Hematopoietic multipotent progenitor cell treated with erythropoietin and hydrocortisone succinate and interleukin-3 and kit ligand, for 4 days (in vitro differentiated cells): ENCODE measurements at places on chromosomes 6 and 20.

GRCh38 chr6:7692453-7692784, 33.5 kb upstream of the BMP6 start:
- no peak for DNase-seq

GRCh38 chr20:40154514-40154913, 534.5 kb downstream of the MAFB start:
- no peak for DNase-seq

DNA sequence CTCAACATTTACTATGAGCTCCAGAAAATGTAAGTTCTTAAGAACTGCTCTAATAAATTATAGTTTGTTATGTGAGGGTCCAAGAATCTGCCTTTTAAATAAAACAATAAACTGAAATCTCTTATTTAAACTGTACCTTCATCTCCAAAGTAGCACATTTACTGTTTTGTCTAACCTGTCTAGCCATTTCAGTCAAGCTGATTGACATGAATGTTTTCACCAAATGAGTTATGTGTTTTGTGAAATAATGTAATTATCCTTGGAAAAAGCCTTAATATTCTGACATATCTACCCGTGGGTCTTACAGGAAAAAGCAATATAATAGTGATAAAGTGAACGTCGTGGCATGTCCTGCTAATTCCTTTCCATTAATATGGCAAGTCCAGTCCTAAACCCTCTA, 57.8 kb downstream of the OPRM1 start:
- no peak for DNase-seq

GRCh38 chr6:43331470-43331869, 22.8 kb upstream of the CRIP3 start:
- DNase-seq = no peak

DNA sequence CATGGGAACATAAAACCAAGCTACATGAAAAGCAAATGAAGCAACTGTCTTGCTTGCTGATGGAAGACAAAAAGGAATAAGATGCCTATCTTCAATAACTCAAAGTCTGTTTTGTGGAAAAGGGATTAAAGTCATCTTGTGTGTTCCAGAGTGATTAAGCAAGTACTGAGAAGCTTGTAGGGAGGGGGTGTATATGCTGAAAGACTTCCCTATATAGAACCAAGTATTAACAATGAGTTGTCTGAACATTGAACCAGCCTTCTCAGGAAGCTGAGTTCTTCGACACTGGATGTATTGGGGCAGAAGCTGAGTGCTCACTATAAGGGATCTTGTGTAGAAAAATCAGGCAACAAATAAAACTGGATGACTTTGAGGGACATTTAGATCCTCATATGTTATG, 451.8 kb downstream of the CD83 start:
- peak; percentile 24 for DNase-seq

GRCh38 chr6:141482796-141483597, 649.7 kb upstream of the GJE1 start:
- peak; percentile 55 for DNase-seq

GRCh38 chr6:31712296-31712695, 2.9 kb upstream of the LY6G6D start:
- peak; percentile 85 for DNase-seq

- peak; percentile 58 for DNase-seq
These were observed 13.2 kb upstream of the PXDC1 start for GRCh38 chr6:3764516-3765335.

DNA sequence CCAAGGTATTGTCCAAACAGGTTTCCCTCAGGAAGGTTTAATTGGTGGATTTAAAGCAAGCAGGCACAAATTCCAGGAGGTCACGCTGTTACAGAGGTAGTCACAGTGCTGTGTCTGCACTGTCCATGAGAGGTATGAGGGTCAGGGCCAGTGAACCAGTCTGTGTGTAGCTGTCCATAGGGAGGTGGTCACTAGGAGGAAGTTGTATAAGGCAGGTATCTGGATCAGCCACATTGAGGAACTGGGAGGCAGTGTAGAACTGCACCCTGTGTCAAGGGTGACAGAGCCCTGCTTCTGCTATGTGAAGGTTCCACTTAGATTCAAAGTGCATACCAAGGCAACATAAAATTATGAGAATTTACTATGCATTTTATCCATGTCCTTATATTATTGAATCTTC, 73.3 kb downstream of the MAP3K4 start:
- peak; percentile 8 for DNase-seq

- peak; percentile 41 for DNase-seq
These were observed 142.5 kb upstream of the FERMT1 start for GRCh38 chr20:6265204-6265904.

- peak; percentile 46 for DNase-seq
These were observed 2.0 kb downstream of the BACH2 start for GRCh38 chr6:90294614-90294988.

GRCh38 chr6:10382322-10382721, 32.6 kb downstream of the TFAP2A start:
- no peak for DNase-seq

GRCh38 chr20:49479785-49480184, 2.7 kb downstream of the KCNB1 start:
- no peak for DNase-seq
